ENCODE measurements at places on chromosomes 3 and 15. TPM values are rescaled to one million over a fixed set of nuclear protein-coding genes. Genes with fewer than 3 reads are reported as not detected.

DNA sequence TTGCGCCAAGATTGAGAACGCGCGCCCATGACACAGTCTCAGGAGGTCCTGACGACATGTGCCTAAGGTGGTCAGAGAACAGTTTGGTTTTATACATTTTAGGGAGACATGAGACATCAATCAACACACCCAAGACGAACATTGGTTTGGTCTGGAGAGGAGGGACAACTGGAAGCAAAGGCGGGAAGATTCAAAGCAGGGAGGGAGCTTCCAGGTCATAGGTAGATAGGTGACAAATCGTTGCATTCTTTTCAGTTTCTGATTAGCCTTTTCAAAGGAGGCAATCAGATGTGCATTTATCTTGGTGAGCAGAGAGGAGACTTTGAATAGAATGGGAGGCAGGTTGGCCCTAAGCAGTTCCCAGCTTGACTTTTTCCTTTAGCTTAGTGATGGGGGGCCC is 828.4 kb upstream of the DPPA4 start:
- no peak for DNase-seq

DNA sequence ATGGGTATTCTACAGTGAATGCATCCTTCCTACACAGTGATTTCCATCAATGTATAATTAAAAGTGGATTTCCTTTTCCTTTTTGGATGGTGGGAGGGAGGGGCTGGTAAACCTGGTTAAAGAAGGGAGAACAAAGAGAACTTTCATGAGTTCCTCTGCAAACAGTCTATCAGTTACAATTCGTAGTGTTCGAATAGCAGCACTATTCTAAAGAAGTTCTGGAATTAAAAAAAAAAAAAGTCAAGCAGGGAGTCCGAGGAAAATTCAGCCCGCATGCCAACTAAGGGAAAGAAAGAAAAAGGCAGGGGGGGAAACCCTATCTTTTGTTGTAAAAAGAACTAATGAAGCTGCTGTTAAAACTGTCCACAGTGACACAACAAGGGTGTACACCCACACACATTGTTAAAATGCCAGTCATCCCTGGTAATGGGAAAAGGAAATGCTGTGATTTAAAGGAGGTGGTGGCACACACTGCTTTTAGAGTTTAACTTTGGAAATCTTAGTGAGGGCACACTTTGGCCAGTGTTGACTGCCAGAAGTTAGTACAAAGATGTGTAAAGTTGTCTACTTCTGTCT is 521.2 kb downstream of the ZIC1 start:
- DNase-seq, result no peak

The MAP1A gene
- polyA plus RNA-seq, result 45.2 TPM

The PP2D1 gene
- 0.53 TPM for polyA plus RNA-seq

All from hindlimb muscle (tissue), 1 donor.